ENCODE measurements at places on chromosomes 6 and 20. TPM values are rescaled to one million over a fixed set of nuclear protein-coding genes. Genes with fewer than 3 reads are reported as not detected.
A peak's percentile ranks its signal among the peaks of the same experiment; 100 is the strongest.

REV3L gene
- 50.0 TPM for total RNA-seq

- no peak for DNase-seq
Measured at GRCh38 chr20:32761417-32761830, 761 bp upstream of the DNMT3B start.

GRCh38 chr6:29943053-29943966 lies 978 bp downstream of the HLA-A start:
- no peak for DNase-seq

DNA sequence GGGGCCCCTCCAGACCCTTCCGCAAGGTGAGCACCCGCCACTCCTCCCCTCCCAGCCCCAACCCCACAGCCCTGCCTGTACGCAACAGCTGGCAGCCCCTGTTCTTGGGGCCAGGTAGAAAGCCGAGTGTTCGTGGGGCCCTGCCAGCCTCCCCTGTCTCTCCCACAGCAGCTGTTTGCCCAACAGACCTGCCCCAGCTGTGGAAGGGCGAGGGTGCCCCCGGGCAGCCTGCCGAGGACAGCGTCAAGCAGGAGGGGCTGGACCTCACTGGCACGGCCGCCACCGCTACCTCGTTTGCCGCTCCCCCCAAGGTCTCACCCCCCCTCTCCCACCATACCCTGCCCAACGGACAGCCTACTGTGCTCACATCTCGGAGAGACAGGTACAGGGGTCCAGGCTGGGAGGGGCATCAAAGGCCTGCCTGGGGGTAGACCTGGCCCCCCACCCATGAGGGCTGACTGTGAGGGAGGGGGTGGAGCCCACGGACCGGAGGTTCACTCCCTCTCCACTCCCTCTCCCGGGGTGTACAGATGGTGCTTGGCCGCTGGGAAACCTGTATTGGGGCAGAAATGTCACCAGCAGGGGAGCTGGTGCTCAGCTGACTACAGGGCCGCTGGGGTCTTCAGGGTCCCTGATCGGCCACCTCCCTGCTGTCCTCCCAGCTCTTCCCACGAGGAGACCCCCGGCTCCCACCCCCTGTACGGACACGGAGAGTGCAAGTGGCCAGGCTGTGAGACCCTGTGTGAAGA lies 41.1 kb downstream of the FOXP4 start:
- no peak for DNase-seq

GRCh38 chr6:36701401-36701991 lies 3.9 kb downstream of the RAB44 start:
- DNase-seq: no peak

DNA sequence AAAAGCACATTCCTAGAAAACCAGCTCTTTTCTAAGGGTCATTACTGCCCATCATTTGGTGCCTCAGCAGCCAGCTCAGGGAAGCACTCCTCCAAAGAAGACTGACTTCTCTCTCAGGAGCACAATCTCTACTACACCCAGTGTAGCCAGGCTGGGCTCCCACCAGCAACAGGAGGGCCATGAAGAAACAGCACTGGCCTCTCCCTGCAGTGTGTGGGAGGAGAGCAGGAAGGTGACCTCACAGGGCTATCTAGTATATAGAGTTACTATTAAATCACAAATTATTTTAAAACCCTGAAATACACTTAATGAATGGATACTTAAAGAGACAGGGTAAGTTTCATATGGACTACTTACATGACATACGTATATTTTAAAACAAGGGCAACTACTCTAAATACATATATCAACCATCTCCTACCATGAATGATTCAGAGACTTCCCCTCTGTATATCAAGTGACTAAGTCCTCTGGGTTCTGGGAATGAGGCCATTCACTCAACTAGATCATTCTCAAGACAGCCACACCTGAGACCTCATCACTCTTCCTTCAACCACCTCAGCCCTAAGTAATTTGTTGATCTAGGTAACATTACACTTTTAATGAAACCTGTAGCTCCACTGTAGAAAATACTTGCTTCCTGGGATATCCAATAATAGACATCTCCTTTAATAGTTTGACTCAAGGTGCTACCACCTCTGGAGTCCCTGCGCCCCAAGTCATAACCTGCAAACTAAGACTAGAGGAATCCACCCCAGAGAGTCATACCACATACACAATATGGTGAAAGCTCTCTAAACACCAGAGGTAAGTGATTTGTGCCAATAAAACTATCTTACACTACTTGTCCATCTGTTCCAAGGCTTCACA lies 25.2 kb downstream of the TBX18 start:
- DNase-seq: no peak

- DNase-seq: peak; percentile 46
Measured at GRCh38 chr6:136086686-136087085, 163.4 kb downstream of the MTFR2 start.

DNA sequence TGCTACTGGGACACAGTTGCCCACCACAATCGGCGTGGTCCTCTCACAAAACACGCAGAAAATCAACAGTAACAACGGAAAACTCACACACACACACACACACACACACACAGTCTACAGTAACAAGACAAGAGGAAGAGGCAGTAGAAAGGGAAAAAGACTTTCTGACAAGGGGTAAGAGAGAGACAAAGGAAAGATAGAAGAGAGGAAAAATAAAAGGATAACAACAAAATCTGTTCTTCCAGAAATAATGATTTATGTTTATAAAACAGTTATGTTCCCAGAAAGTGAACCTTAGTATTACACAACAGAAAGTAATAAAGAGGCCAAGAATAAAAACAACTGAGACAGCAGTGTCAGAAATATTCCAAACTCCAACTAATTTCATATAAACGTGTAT lies 2.9 kb downstream of the RANBP9 start:
- no peak for DNase-seq

DNA sequence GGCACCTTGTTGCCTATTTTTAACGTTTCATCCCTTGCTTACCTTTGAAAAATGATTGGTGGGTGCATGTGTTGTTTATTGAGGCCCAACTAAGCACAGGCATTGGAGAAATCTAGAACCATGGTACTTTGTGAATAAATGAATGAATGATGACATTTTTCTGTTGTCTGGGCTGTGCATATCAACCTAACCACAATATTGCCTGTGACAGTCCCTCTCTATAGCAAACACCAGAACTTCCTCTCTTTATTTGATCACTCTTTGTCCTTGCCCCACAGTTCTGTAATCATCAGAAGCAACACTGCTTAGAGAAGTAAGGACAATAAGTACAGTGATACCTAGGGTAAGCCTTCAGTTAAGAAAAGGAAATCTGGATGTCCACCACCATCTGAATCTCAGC lies 75.1 kb downstream of the TBC1D7 start:
- DNase-seq: no peak

RFX6 gene
- 0.28 TPM for total RNA-seq

DNA sequence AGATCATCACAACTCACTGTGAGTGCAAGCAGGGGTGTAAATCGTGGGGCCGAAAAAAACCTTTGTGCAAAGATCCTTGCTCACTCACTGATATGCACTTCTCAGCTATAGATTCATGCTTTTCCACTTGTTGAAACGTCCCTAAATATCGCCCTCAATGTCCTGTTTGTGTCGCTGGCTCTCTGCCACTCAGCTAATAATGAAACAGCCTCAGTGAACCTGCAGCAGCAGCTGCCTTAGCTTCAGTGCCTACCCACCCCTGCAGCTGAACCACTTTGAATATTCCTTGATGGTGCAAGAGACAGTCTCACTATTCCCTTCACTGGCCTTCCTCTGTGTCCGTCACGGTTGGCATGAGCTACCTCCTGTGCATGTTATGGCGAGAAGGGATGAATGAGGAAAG lies 128.9 kb upstream of the NAA20 start:
- no peak for DNase-seq

DNA sequence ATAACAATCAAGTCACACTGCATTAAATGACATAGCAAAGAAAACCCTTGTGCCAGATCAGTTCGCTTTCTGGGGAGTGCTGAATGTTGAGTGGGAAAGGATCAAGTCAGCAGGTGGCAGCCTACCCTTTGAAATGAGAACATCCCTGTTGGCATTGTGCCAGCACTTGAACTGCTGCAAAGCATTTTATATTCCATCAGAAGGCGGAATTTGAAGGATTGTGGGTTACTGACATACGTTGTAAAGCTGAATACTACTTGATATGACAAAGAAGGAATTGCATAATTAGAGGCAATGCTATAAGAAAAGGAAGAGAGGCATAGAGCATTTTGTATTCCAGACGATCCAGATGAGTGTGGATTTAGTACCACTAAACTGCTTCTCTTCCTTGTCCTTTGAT lies 26.5 kb downstream of the BCKDHB start:
- peak; percentile 53 for DNase-seq

- DNase-seq: no peak
Measured at GRCh38 chr6:169244684-169245383, 8.8 kb downstream of the THBS2 start.

FAM162B gene
- total RNA-seq: 15.2 TPM

PRDM13 gene
- not detected for total RNA-seq

GRCh38 chr6:38671885-38672467 lies 31.0 kb downstream of the GLO1 start:
- no peak for DNase-seq

GRCh38 chr20:5192570-5193431 lies 66.0 kb downstream of the CDS2 start:
- no peak for DNase-seq

GRCh38 chr6:152423216-152424103 lies 213.7 kb downstream of the SYNE1 start:
- DNase-seq: no peak

PBOV1 gene
- total RNA-seq: not detected

DNA sequence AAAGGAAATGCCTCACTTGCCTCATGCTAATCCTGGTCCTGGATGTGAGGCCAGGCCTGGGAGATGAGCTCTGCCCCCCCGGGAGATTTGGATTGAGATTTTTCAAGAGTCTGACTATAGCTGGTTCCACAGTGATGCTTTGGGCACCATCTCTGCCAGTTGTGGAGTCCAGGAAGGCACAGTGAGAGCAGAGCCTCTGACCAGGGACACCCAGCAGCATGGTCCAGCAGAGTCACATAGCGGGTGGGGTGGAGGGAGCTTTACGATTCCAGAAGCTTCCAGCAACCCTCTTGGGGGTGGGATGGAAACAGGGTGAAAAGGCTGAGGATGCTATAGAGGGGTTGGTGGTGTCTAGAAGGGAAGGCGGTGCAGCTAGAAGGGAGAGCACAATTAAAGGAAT lies 8.7 kb downstream of the SLC32A1 start:
- DNase-seq: no peak

CAGE1 gene
- total RNA-seq: not detected

DNA sequence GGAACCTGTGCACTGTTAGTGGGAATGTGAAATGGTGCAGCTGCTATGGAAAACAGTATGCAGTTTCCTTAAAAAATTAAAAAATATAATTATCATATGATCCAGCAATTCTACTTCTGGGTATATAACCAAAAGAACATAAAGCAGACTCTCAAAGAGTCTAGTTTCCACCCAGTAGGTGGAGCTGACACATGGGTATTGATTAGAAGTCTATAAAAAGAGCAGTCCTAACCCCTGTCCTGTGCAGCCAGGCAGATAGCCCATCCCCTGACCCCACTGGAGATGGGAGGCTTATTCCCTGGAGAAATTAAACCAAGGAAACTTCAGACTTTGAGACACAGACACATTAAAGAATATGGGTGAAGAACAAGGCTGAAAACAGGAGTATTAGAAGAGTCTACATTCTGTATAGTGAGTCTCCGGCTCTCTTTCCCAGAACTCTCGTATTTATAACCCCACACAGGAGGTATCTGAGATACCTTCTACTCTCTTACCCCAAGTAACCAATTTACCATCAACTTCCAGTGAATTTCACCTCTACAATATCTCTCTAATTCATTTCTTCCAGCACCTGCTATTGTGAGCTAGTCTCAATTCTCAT lies 92.3 kb downstream of the SEL1L2 start:
- no peak for DNase-seq

HLA-DPB1 gene
- 33.9 TPM for total RNA-seq

GRCh38 chr6:912871-913835 lies 220.2 kb upstream of the EXOC2 start:
- DNase-seq: no peak

DNA sequence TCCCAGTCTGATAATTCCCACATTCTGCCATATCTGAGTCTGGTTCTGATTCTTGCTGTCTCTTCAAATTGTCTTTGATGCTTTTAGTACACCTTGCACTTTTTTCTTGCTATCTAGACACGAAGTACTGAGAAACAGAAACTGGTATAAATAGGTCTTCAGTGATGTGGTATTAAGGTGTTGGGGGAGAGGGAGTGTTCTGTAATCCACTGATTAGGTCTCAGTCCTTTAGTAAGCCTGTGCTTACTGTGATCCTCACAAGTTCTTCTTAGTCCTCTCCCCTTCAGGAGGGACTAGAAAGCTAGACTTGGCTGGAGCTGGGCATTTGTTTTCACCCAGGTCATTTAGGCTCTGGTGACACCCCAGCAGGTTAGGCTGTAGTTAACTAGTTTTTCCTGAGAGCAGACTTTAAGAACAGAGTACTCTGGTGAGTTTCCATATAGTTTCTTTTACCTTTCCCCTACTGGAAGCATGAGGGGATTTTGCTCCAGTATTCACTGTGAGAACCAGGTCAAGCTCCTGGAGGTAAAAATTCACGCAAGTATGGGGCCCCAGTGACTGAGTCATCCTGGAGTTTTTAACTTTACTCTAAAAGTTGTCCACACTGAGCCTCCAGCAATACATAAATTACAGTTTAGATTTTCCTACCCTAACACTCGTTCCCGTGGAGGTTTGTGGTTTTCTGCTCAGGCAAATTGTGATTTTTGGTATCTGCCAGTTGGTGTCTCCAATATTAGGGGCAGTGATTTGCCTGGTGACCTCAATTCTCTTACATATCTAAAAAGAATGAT lies 154.6 kb downstream of the CDKAL1 start:
- DNase-seq: no peak

DNA sequence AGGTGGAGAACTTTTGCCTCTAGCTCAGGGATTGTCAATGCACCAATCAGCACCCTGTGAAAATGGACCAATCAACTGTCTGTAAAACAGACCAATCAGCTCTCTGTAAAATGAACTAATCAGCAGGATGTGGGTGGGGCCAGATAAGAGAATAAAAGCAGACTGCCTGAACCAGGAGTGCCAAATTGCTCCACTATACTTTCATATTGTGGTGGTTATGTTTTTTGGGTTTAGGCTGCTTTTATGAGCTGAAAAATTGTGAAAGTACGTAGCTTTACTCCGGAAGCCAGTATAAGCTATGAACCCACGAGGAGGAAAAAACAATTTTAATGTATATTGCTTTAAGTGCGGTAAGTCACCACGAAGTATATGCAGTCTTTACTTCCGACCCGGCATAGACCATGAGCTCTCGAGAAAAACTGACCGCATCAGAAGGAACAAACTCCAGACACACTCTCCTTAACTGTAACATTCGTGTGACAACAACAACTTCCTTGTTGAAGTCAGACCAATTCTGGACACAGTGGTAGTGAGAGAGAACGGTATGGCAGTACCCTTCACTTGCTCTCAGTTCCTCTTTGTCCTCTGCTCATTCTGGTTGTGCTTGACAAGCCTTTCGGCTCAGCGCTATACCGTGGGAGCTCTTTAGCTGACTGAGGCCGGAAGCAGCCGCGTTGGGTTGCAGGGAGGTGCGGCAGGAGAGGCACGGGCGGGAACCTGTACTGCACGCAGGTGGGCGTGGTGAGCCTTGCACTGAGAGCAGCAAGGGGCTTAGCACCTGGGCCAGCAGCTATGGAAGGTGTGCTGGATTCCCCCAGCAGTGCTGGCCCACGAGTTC lies 81.9 kb upstream of the E2F3 start:
- DNase-seq: no peak
